ENCODE measurements at places on chromosomes 7 and 10.
A peak's percentile ranks its signal among the peaks of the same experiment; 100 is the strongest.

- DNase-seq = no peak
These were observed 110.2 kb downstream of the MTPAP start for GRCh38 chr10:30238836-30239235.

DNA sequence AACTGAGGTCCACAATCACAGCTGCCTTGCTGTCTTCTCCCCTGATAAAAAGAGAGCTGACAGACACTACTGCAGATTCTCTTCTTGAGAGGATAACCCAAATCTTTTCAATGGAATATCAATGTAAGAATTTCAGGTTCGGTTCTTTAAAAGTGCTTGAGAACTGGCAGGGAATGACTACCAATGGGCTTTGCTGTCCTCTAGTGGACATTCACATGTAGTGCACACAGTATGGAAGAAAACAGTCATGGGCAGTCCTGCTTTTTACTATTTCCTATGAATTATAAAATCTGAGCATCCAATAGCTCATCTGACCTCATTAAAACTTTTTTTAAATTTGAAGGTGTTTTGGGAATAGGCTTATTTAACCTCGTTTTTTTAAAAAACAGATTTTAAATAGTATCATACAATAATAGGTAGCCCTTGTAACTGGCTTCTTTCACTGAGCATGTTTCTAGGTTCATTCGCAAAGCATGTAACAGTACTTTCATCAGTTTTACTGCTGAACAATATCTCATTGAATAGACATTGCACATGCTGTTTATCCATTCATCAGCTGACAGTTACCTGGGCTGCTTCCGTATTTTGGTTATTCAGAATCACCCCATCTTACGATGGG, 18.3 kb downstream of the FZD9 start:
- DNase-seq = no peak

DNA sequence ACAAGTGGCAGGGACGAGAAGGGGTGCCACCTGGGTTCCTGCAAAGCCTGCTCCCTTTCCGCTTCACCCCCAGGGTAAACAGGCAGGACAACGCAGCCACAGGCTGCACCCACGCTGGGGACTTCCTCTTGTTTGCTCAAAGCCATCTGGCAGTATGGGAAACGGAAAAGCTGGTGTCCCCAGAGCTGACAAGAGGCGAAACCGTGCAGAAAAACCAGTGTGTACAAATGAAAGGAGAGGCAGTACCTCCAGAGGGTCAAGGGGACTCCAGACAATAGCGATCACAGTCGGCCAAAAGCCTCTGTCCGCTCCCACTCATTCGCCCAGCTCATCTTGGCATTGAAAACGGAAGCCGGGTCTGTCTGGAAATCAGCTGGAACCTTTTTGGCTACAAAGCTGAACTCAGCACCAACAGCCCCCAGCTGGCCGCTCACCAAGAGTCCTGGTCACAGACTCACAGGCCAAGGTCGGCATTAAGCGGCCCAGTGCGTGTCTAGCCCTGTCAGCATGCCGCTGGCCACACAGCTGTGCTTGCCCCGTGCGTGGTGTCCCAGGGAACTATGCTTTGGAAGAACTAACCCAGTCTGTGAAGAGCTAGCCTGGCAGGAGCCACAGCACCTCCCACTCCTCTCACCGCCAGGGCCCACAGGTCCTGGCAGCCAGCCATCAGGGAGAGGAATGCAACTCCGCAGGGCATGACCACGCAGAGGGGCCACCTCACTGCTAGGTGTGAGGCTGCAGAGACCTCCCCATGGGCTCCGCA, 10.4 kb downstream of the TNS3 start:
- DNase-seq = no peak

GRCh38 chr7:122013065-122013464, 131.0 kb downstream of the AASS start:
- DNase-seq = no peak

DNA sequence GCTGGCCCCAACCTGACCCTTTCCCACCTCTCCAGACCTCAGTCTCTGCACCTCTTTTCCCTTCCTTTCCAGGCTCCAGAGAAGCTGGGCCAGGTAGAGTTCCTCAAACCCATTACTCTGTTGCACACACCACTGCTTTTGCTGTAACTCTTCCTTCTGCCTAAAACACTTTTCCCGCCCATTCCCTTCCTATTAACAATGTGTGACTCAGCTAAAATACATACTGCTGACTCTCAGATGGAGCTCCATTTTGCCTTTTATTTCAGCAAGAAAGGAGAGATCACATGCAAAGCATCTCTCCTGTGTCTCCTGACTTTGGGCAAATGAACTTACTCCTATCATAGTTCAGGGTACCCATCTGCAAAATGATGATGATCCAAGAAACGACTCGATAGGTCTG, 201.0 kb downstream of the CALN1 start:
- no peak for DNase-seq

DNA sequence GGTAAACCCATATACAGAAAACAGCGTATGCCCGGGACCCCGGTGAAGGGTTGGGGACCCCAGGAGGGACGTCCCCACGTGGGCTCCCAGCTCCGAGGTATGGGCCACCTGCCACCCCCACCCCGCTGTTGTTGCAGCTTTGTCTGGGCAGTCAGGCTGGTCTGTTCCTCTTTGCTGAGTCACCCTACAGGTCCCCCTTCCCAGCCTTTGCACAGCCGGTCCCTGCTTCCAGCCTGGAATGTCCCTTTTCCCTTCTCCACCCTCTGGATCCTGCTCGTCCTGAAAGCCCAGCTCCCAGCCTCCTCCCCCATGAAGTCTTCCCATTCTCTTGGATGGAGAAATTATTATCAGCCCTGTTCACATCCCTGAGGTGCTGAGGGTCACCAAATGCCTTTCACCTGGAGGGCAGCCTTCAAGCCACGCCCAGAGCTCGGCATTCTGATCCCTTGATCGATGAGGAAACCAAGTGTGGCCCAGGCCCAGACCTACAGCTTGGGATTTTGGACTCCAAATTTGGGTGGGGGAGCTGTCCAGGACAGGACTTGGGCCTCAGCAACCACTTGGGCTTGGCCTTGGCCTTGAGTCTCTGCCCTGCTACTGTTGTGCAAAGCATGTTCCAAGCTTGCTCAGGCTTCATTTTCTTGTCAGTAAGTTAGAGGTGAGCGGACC, 2.6 kb downstream of the CLDN4 start:
- DNase-seq = no peak

DNA sequence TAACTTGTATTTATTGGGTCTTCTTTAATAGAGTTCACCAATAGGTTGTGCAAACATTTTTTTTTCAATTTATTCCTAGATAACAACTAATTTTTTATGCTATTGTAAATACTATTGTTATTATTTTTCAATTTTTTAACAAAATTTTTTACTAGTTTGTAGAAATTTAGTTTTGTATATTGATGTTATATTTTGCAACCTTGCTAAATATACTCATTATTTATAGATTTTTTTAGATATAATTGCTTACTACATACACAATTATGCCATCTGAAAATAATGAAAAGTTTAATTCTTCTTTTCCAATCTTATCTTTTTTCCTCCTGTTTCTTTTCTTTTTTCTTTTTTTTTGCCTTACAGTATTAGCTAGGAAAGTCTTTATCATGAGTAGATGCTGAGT, 216.9 kb downstream of the SLC25A13 start:
- DNase-seq = no peak

GRCh38 chr10:102835007-102835482, 2.2 kb downstream of the CYP17A1 start:
- DNase-seq = peak; percentile 62

GRCh38 chr10:92850185-92850584, 1.9 kb downstream of the EXOC6 start:
- no peak for DNase-seq

DNA sequence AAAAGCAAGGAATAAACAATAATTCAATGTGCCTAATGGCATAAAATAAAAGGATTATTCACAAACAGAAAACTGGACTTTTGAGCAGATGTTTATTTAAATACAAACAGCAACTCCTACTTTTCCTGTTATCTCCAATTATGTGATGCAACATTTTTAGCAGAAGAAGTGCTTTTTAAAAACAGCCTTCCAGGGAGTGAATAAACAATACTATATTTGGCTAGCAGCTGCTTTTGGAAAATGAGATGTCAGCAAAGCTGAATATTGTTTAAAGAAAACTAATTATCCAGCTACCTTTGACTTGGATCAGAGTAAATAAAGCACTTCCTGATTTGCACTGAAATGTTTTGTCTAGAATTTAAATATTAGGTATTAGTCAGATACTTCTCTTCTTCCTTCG, 23.2 kb downstream of the CDK1 start:
- DNase-seq = no peak

- no peak for DNase-seq
These were observed 264.0 kb upstream of the NEBL start for GRCh38 chr10:21161090-21161625.

DNA sequence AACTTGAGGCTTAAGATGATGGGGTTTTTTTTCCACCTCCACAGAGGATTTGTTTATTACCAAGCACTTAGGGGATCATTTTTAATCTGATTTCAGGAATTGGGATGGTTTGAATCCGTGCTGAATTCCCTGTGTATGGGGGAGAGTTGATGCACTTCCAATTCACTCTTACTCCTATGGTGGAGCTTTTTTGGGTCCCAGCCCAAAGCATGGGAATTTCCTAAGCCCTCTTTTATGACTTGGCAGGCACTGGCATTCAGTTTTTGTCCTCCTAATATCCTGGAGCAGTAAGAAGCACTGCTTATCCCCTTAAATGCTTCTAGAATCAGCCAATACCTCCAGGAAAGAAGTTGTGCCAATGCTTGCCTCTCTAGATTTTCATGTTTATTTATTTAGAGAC, 78.7 kb downstream of the HYCC1 start:
- DNase-seq = no peak

GRCh38 chr10:97057491-97058235, 128.1 kb downstream of the SLIT1 start:
- no peak for DNase-seq

- DNase-seq = peak; percentile 28
These were observed 842 bp downstream of the NMT2 start for GRCh38 chr10:15167411-15168290.

DNA sequence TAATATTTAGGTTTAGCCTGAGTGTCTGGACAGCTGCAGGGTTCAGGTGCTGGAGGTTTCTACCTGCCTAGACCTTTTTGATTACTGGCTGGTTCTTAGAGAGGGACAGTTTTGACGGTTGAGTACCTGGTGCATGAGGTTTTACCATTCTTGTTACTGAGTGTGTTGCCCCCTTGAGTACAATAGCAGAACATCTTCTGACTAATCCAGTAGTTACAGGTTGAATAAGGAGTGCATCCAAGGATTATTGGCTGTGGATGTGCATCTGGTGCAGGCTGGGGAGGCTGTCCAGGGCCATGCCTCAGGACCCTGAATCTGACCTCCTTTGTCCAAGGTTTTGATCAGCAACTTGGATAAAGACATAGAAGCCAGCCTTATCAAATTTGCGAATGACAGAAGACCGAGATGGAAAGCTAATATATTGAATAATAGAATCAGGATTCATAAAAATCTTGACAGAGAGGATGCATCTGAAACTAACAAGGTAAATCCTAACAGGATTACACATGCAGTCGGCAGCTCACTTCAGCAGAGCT, 23.1 kb downstream of the PLPP4 start:
- no peak for DNase-seq

GRCh38 chr10:132107949-132108877, 42.5 kb downstream of the JAKMIP3 start:
- no peak for DNase-seq

DNA sequence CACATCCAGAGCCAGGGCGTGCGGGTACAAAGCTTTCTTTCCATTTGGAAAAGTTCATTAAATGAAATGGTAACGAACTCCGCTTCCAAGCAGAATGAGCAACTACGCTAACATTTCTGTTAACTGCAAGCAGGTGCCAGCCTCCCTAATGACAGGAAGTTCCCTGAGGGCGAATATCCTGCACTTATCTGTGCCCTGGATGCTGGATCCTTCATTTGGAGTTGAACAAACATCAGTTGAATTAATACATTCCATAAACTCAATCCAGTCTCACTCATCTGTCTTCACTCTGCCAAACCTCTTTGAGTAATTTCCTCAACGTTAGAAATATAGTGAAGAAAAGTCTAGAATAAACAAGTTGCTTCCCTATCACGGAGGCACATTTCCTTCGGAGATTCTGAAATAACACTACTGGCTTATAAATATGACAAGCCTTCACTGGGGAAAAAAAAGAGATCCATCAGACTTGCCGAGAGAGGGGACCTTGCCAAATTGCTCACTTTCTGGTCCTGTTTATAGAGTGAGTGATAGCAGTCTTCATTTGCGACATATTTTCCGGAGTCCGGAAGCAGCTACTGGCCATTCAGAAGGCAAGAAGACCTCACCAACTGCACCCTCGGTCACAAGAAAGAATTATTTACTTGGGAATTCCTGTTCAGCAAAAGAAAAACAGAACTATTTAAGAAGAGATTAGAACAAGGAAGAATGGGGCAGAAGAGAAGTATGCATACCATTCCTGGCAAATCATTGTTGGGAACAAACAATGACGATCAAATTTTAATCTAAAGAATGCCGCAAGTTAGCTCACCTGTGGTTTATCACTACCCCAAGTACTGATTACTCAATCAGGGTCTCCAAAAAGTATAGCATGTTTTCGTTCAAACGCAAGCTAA, 196.4 kb downstream of the FAM107B start:
- DNase-seq = no peak

- DNase-seq = no peak
These were observed 27.7 kb upstream of the SDHAF3 start for GRCh38 chr7:97089771-97090170.

DNA sequence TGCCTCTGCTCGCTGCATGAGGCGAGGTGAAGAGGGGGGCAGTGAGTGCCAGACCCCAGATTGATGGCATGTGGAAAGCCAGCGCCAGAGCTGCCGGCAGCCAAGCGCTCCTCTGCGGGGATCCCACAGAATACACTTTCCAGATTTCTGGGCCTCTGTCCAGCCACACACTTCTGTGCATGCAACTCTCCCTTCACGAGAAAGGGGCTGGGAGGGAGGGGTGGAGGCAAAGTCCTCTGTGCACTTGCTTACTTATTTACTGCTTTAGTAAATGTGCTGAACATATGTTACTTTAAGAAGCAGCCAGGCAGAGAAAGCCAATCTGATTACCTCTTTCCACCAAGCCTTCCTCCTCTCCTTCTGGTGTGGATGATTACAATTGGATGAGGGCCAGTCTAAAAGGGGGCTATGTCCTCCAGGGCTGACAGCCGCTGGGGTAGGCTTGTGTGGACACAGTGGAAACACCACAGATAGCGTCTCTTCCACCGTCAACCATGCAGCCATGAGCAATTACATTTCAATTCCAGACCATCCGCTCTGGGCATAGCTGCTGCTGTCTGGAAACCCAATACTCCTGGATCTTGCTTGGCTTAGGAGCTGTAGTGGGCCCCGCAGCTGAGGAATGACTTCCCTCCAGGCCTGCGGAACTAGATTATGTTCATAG, 322.8 kb upstream of the ANKRD30A start:
- DNase-seq = no peak

GRCh38 chr10:10460451-10460850, 557.2 kb upstream of the CELF2 start:
- DNase-seq = no peak

GRCh38 chr7:94882891-94883290, 24.5 kb upstream of the PPP1R9A start:
- DNase-seq = no peak

- DNase-seq = no peak
These were observed 17.4 kb downstream of the POLL start for GRCh38 chr10:101570428-101571270.
